ENCODE measurements at places on chromosomes 1 and 21.

DNA sequence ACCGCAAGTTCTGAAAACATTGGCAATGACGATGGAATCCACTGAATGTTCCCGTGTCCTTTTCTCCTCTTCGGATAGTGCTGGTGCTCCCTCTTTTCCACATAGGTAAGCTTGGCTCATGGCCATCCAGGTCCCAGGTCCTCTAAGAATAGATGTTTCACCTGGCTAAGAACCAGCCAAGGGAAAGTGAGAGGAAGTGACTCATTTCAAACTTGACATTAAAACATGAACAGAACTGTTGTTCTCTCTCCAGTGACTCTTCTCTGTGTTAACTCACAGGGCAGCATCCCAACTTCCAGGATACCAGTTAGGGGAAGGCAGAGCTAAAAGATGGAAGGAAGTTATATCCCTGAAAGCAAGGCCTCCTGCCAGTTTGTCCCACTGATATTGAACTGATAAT, 493.8 kb upstream of the CHRM3 start:
- DNase-seq, result no peak

DNA sequence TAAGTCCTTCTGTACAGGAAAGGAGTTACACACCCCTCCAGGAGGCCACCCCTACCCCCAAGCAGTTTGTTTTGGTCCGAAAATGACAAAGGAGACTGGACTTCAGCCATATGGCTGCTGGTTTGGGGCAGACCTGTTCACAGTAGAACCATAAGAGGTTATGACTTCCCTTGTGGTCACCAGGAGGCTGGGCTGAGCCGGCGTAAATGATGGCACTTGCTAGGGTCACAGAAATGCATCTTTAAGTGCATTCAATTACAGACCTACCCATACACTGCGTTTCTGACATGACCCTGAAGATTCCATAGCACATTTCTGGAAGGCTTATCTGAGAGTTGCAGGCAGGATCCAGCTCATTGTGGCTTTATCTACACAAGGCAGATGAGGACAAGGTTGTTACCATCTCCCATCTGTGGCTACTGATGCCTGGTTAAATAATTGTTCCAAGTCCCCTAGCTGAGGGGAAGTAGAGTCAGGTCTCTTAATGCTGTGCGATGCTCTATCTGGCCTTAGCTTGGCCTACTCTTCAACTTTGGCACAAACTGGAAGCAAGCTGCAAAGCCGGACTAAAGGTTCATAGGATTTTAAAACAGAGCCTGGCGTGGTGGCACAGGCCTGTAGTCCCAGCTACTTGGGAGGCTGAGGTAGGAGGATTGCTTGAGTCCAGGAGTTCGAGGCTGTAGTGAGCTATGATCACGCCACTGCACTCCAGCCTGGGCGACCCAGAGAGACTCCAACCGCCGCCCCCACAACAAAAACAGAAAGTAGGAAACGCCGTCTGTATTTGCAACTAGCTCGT, 1.7 kb upstream of the TRIM67 start:
- DNase-seq, result no peak

DNA sequence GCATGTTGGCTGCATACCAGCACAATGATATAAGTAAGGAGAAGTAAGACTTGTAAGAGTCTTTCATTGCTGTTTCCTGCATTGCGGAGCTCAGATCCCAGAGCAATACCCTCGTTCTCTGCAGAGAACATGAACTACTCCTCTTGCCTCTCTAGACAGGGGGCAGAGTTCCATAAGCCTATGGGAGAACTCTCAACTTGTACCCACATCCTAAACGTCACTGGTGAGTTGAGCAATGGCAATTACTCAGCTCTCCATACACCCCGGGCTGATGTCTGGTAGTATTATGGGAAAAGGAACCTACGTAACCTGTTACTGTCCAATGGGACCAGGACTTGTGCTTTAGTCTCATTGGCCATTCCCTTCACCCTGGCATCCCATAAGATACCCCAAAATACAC, 27.3 kb upstream of the ZNF496 start:
- DNase-seq, result no peak

DNA sequence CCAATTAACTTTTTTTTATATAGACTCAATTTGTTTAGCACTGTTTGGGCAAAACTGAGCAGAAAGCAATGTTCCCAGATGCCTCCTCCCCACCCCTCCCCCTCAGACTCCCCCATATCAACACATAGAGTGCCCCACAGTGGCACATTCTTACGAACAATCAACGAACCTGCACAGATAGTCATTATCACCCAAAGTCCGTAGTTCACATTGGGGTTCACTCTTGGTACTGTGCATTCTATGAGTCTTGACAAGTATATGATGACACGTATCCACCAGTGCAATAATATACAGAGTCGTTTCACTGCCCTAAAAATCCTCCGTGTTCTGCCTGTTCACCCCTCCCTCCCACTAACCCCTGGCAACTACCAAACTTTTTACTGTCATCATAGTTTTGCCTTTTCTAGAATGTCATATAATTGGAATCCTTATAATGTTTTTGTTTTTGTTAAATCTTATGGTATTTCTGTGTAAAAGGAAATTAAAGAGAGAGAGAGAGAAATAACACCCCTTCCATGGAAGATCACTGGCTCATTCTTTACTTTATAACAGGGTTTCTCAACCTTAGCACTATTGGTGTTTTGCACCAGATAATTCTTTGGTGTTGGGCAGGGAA, 37.2 kb upstream of the HNRNPU start:
- DNase-seq, result no peak

DNA sequence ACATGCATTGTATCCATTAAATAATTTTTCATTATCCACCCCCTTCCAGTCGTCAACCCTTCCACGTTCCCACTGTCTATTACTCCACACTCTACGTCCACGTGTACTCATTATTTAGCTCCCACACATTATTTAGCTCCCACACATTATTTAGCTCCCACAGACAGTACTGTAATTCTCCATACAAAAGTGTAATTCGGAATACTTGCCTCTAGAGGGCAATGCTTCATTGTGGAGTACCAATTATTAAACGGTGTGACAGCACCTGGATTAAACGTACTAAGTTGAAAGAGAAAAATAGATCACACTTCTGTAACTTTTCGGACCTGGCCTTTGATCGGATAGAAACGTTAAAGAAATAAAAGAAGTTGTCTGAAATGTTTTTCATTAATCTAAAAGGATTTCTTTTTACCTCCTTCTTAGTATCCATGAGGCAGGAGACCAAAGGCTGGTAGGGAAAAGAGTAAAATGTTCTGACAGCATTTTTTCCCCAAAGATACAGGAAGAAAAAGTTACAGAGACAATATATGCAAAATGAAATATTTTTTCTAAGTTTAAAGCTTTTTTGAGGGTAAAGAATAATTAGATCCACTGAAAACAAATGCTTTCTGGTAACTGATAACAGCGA, 99.2 kb downstream of the LHX8 start:
- no peak for DNase-seq

- DNase-seq, result no peak
Measured at GRCh38 chr1:212310383-212310782, 25.2 kb downstream of the PPP2R5A start.
